ENCODE measurements at places on chromosomes 1 and 21. TPM values are rescaled to one million over a fixed set of nuclear protein-coding genes. Genes with fewer than 3 reads are reported as not detected.

WNT4 gene
- 0.59 TPM for total RNA-seq

SETSIP gene
- not detected for total RNA-seq

RCAN1 gene
- 66.2 TPM for total RNA-seq

AVPR1B gene
- total RNA-seq = not detected

CR1L gene
- not detected for total RNA-seq
